Fibroblast of lung (primary cell): ENCODE measurements at places on chromosomes 2 and 18.

- no peak for DNase-seq
These were observed 231.4 kb upstream of the OSR1 start for GRCh38 chr2:19589791-19590190.

DNA sequence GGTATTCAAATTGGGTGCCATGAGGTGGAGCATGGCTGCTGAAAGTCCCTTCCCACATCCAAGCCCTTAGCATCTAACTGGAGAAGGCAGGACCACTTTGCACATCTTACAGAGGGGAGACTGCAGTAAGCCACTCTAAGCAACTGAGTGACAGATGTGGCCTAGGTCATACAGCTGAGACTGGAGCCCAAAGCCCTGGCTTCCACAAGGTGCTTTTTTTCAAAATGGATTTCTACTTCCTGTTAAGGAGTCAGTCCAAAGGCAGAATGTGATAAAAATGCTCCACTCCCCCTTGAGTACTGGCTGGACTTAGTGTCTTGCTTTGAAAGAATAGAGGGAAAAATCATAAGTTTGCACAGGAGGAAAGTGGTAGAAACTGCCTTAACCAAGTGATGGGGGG is 424.0 kb upstream of the SPRED2 start:
- no peak for DNase-seq

GRCh38 chr18:6449213-6449612 is 34.5 kb upstream of the L3MBTL4 start:
- no peak for DNase-seq

DNA sequence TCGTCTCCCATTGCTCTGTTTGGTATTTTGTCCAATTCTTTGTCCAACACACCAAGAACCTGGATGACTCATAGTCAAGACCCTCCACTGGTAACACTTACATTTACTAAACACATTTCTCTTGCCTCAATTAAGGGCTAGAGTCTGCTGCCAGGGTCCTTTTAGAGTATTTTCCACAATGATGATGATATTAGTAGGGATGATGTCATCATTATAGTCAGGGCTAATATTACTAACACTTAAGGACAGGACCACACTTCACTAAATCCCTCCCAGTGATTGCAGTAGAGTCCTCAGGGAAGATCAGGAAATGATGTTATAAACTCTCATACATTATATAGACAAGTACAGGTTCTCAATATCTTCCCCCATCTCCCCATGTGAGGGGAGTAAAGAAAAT is 13.6 kb upstream of the SS18 start:
- DNase-seq: no peak

- DNase-seq: no peak
These were observed 56.7 kb downstream of the CYP26B1 start for GRCh38 chr2:72090781-72091482.

DNA sequence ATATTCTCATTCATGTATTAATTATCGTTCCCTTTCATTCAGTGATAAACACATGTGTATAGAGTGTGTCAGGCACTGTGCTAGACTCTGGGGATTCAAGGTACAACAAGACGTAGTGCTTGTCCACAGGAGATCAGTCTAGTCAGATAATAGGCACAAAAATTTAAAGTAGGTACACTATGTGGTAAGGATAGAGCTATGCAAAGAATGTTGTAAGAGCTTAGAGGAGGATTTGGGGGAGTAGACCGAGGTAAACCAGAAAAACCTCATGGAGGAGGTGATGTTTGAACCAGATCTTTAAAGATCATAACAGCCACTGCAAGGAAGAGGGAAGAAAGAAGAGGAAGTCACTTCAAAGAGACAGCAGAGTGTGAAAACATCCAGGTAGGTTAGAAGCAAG is 256.9 kb upstream of the DDX18 start:
- DNase-seq: no peak
